ENCODE measurements at places on chromosomes 16 and 17. TPM values are rescaled to one million over a fixed set of nuclear protein-coding genes. Genes with fewer than 3 reads are reported as not detected.
A peak's percentile ranks its signal among the peaks of the same experiment; 100 is the strongest.

GRCh38 chr17:77493238-77493820 is 352.6 kb downstream of the SEC14L1 start:
- peaks cover 16% of the 10 kb centered on the region for H3K4me1 ChIP-seq
- H3K36me3 ChIP-seq = peaks cover 21% of the 10 kb centered on the region

GRCh38 chr17:81130385-81131361 is 34.6 kb upstream of the PVALEF start:
- H3K27me3 ChIP-seq = no peaks in the 10 kb centered on the region
- no peak overlapping the region for H3K4me3 ChIP-seq
- no peaks in the 10 kb centered on the region for H3K4me1 ChIP-seq
- no peak for DNase-seq
- H3K36me3 ChIP-seq = no peaks in the 10 kb centered on the region
- H3K27ac ChIP-seq = no peak overlapping the region

DNA sequence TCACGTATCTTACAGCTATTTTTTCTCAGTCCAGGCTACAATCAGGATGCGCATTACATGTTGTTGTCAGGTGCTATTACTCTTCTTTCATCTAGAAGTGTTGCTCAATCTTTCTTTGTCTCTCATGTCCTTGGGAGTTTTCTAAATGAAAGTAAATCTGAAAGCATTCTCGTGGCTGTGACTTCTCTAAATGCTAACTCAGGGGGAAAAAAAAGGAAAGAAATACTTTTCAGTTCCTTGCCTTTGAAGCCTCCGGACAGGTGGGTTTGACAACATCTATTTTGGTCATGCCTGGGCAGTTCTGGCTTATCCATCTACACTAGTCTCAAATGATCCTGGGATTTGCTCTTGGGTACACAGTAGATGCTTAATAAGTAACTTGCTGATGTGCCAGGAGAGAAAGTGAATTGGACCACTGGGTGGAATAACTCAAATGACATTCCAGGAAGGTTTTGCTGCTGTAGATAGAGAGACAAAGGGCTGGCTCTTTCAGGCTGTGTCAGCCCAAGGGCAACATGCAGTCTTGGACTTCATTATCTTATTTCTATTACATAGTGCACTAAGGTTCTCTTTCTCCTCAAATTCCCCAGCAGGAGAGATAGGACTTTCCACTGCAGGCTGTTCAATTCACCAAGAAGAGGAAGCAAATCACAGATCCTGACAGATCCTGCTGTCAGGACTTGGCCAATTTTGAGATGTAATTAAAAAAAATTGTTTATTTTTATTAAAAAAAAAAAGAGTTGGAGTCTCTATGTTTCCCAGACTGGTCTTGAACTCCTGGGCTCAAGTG is 63.6 kb upstream of the NFAT5 start:
- DNase-seq = no peak
- no peaks in the 10 kb centered on the region for H3K27me3 ChIP-seq
- H3K4me3 ChIP-seq = no peak overlapping the region
- H3K27ac ChIP-seq = no peak overlapping the region
- H3K36me3 ChIP-seq = no peaks in the 10 kb centered on the region
- H3K4me1 ChIP-seq = peaks cover 4% of the 10 kb centered on the region

- H3K36me3 ChIP-seq = no peaks in the 10 kb centered on the region
- DNase-seq = no peak
- peak within 1 kb of the TSS; percentile 51 for H3K27ac ChIP-seq
- H3K4me3 ChIP-seq = no peak within 1 kb of the TSS
- H3K4me1 ChIP-seq = peaks cover 49% of the 10 kb centered on the region
Observed at GRCh38 chr17:47208744-47209488, at the start of gene MYL4. Gene MYL4 (plus strand): TSS chr17:47209348. CDS start chr17:47209423, 75 bp downstream.

- H3K4me1 ChIP-seq = peaks cover 4% of the 10 kb centered on the region
- no peak overlapping the region for H3K27ac ChIP-seq
- peaks cover 24% of the 10 kb centered on the region for H3K27me3 ChIP-seq
- H3K4me3 ChIP-seq = no peak overlapping the region
- DNase-seq = no peak
Observed at GRCh38 chr17:8914554-8914953, 47.1 kb upstream of the PIK3R6 start.

DNA sequence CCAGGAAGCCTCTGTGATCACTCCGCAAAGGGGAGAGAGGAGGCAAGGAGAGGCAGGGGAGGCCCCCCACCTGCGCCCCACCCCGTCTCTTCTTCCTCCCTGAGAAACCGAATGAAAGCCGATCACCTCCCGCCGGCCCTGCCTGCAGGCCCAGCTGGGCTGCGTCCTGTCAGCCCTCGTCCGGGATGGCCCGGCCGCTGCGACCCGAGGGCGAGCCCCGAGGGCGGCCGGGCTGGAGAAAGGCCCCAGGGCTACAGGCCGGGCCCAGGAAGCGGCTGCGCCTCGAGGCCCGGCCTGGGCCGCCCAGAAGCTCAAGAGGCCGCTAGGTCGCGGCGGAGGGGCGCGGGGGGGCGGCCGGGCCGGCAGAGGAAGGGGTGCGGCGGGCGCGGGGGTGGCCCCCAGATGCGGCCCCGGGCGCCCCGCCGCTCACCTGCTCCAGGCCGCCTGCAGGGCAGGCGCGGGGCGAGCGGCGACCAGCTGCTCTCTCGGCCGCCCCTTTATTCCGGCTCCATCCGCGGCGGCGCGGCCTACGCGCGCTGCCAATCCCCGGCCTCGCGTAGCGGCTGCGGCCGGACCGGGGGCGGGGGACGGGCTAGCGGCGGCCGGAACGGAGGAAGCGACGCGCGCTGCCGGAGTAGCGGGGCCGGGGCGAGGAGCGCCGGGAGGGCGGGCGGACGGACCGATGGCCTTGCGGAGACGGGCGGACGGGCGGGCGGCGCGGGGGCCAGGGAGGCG is at the start of gene ZNF319:
TSS of gene ZNF319 (minus strand) at position 702 of the 735 bp plus-strand sequence. CDS start 2,407 bp downstream, outside the sequence.
- H3K27me3 ChIP-seq = no peaks in the 10 kb centered on the region
- peak within 1 kb of the TSS; percentile 79 for H3K27ac ChIP-seq
- H3K4me1 ChIP-seq = peaks cover 24% of the 10 kb centered on the region
- peak within 1 kb of the TSS; percentile 92 for H3K4me3 ChIP-seq

GRCh38 chr16:11615748-11616447 is 29.2 kb upstream of the LITAF start:
- peaks cover 3% of the 10 kb centered on the region for H3K36me3 ChIP-seq
- DNase-seq = no peak
- peaks cover 53% of the 10 kb centered on the region for H3K4me1 ChIP-seq
- H3K4me3 ChIP-seq = no peak overlapping the region
- H3K27me3 ChIP-seq = no peaks in the 10 kb centered on the region

- no peaks in the 10 kb centered on the region for H3K27me3 ChIP-seq
- no peak overlapping the region for H3K27ac ChIP-seq
- H3K4me3 ChIP-seq = no peak overlapping the region
- no peaks in the 10 kb centered on the region for H3K4me1 ChIP-seq
Observed at GRCh38 chr16:49016461-49016860, 265.2 kb downstream of the CBLN1 start.

- H3K27ac ChIP-seq = no peak overlapping the region
- H3K27me3 ChIP-seq = peaks cover 21% of the 10 kb centered on the region
- H3K36me3 ChIP-seq = peaks cover 9% of the 10 kb centered on the region
- peaks cover 13% of the 10 kb centered on the region for H3K4me1 ChIP-seq
Observed at GRCh38 chr17:79779661-79780365, 1.9 kb downstream of the CBX2 start.

DNA sequence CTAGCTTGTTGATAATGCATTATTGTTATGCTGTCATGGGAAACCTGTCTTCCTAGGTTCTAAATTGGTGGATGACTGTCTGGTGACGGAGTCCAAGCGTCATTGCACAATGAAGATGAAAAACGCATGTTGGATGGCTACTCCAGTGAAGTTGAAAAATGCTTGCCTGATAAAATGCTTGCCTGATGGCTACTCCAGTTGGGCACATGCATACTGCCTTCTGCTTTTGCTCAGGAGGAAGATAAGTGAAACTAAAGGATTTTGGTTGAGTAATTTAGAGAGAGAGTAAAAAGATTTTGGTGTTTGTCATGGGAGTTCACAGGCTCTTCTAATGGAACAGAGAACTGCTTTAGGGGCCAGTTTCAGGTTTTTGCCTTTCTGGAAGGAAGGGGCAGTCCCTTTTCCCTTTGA is 118.6 kb downstream of the PRKCA start:
- no peaks in the 10 kb centered on the region for H3K27me3 ChIP-seq
- no peak overlapping the region for H3K4me3 ChIP-seq
- peaks cover 37% of the 10 kb centered on the region for H3K4me1 ChIP-seq
- peak overlapping the region; percentile 43 for H3K27ac ChIP-seq

DNA sequence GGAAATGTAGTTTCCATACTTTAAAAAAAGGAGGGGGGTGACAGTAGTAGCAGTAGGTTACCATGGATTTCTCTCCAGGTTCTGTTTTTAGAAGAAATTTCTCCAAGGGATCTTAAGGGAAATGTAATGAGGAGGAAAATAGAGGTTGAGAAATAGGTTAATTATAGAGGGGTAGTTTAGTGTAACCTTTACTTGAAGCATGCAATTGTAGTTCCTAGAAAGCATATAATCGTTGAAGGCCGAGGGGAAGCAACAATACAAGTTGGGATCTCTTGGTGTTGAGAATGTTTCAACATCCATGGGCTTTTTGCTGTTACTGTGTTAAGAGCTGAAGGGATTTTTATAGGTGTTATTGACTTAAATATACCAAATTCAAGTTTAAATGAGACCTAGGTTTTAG is 25.1 kb downstream of the TNRC6A start:
- peaks cover 22% of the 10 kb centered on the region for H3K4me1 ChIP-seq
- DNase-seq = no peak
- H3K36me3 ChIP-seq = peaks cover 2% of the 10 kb centered on the region
- no peaks in the 10 kb centered on the region for H3K27me3 ChIP-seq
- H3K27ac ChIP-seq = no peak overlapping the region
- no peak overlapping the region for H3K4me3 ChIP-seq

GRCh38 chr17:56656701-56657327 is 63.3 kb downstream of the NOG start:
- peaks cover 8% of the 10 kb centered on the region for H3K27me3 ChIP-seq
- no peak overlapping the region for H3K27ac ChIP-seq
- no peak overlapping the region for H3K4me3 ChIP-seq
- no peaks in the 10 kb centered on the region for H3K4me1 ChIP-seq
- no peak for DNase-seq
- no peaks in the 10 kb centered on the region for H3K36me3 ChIP-seq

DNA sequence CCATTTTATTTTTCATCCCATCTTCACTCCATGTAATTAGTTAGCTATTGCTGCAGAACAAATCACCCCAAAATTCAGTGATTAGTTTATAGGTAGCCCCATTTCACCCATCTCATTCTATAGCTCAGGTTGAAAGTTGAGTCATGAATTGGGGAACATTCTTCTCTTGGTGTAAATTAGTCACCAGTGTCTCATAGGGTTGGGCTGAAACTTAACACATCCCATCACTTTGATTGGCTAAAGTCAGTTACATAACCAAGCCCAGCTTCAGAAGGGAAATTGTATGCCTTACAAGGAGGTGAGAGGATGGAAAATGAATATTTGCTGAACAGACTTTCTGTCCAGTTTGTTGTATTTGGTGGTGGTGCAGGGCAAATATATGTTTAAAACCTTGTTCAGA is 477.5 kb downstream of the WWOX start:
- H3K27ac ChIP-seq = no peak overlapping the region
- no peaks in the 10 kb centered on the region for H3K4me1 ChIP-seq
- no peak overlapping the region for H3K4me3 ChIP-seq
- no peak for DNase-seq

DNA sequence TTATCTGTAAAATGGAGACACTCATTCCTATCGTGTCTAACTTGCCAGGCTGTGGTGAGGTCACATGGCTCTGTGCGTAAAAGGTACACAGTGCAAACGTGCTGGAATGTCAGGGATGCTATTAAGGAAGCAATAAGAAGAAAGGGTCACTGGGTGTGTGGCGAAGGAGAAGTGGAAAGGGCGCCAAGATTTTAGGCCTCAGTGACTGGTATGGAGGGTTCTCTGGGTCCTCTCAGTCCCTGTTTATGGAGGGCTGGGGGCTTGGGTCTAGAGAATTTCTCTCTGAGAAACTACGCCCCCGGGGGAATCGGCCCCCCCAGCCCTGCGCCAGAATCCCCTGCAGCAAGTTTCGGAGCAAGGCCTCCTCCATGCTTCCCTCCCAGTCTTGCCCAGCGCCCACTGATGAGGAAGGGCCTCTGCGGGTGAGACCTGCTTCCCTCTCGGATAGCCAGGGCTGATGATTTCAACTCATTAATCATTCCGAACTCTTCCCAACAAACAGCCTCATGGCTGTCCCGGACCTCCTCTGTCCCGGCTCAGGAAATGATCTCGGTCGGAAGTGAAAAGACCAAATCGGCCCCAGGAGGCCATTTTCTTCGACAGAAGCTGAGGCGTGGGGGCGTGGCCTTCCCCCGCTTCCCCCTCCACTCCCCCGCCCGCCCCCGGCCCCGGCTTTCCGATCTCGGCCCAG is 1.2 kb upstream of the HEXIM1 start:
- H3K27me3 ChIP-seq = no peaks in the 10 kb centered on the region
- no peak for DNase-seq
- H3K4me1 ChIP-seq = peaks cover 28% of the 10 kb centered on the region
- H3K4me3 ChIP-seq = peak overlapping the region; percentile 99

DNA sequence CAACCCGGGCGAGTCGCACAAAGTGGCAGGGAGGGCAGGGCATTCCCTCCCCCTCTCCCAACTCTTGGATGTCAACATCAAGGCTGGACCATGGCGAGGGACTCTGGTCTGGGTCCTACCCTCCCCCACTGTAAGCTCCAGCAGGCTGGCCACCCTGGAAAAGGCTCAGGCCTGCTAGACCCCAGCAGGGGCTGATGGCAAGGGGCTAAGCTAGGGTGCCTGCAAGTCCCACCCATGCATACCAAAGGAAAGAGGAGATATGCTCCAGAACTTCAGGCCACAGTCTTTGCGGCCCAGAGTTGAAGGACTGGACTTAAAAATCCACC is 19.9 kb downstream of the ST3GAL2 start:
- H3K27me3 ChIP-seq = no peaks in the 10 kb centered on the region
- no peak overlapping the region for H3K27ac ChIP-seq
- peaks cover 2% of the 10 kb centered on the region for H3K36me3 ChIP-seq
- H3K4me1 ChIP-seq = peaks cover 23% of the 10 kb centered on the region

GRCh38 chr16:57788252-57788841 is 13.9 kb downstream of the KIFC3 start:
- no peak for DNase-seq
- no peak overlapping the region for H3K4me3 ChIP-seq
- H3K36me3 ChIP-seq = peaks cover 42% of the 10 kb centered on the region
- H3K27ac ChIP-seq = no peak overlapping the region
- peaks cover 36% of the 10 kb centered on the region for H3K4me1 ChIP-seq
- no peaks in the 10 kb centered on the region for H3K27me3 ChIP-seq

DNA sequence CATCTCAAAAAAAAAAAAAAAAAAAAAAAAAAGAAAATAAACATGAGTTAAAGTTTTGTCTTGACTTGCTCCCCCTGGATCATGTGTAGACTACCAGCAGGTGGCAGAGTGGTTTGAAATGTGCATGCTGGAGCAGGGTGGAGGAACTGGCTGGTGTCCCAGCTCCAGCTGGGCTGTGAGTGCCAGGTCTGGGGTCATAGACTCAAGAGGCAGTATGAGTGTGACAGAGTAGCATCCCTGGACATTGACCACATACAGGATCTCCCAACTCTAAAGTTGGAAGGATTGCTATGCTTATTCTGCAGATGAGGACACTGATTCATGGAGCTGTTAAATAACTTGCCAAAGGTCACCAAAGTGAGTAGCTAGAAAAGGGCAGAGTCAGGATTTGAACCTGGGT is 198.0 kb upstream of the MPHOSPH6 start:
- H3K27me3 ChIP-seq = peaks cover 5% of the 10 kb centered on the region
- DNase-seq = no peak
- H3K4me1 ChIP-seq = no peaks in the 10 kb centered on the region
- H3K36me3 ChIP-seq = no peaks in the 10 kb centered on the region
- H3K27ac ChIP-seq = no peak overlapping the region
- H3K4me3 ChIP-seq = no peak overlapping the region

GRCh38 chr16:85435286-85435685 is 177.8 kb upstream of the GSE1 start:
- no peak overlapping the region for H3K4me3 ChIP-seq
- H3K27ac ChIP-seq = no peak overlapping the region
- no peak for DNase-seq
- H3K36me3 ChIP-seq = no peaks in the 10 kb centered on the region

Gene ABCC12
- total RNA-seq = not detected

Gene MT1H
- not detected for total RNA-seq

Gene IRX5
- 4.3 TPM for total RNA-seq

Gene ICAM2
- total RNA-seq = not detected

Measured in osteocyte (in vitro differentiated cells).